Kasumi-1 (cell line): ENCODE measurements at places on chromosomes 2 and 18.

GRCh38 chr2:71826826-71827523, 320.7 kb downstream of the CYP26B1 start:
- no peak for DNase-seq

DNA sequence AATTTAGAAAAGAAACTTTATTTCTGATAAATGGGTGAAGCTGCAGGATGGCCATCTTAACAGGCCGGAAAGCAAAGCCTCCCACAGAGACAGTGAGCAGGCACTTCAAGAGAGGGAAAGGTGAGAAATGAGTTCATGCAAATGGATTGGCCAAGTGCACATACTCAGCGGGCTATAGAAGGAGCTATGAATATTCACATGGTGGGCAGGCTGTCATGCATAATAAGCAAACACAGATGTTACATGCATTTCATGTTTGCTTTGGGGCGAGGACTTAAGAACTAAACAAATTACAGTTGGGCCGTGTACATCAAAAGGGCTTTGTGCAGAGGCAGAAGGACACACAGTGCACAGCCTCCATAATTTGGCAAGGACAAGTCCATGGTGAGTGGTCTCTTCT, 69.8 kb upstream of the MAL start:
- no peak for DNase-seq

DNA sequence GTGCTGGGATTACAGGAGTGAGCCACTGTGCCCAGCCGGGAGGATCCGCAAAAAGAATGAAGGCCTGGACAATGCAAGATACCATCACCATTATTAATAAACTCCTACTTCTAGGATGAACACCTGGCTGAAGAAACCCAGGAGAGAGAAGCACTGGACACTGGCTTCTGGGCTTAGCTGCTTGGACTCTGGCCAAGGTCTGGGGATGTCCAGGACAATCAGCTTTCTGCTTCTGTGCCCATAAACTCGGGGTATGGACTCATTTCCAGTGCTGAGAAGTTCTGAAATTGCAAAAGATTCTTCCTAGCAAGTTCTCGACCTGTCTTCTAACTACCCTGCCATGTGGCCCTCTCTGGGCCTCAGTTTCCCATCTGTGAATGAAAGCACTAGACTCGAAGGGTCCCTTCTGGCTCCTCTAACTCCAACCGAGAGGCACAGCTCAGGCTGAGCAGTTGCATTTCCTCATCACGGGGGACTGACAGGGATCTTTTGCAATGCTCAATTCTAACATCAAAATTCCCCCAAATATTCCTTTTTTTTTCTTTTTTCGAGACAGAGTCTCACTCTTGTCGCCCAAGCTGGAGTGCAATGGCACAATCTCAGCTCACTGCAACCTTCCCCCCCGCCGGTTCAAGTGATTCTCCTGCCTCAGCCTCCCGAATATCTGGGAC, 2.4 kb upstream of the SH2D6 start:
- no peak for DNase-seq

GRCh38 chr18:3649633-3650426, 199.9 kb downstream of the TGIF1 start:
- DNase-seq = no peak

GRCh38 chr18:36547544-36547943, 250.0 kb downstream of the FHOD3 start:
- DNase-seq = no peak

DNA sequence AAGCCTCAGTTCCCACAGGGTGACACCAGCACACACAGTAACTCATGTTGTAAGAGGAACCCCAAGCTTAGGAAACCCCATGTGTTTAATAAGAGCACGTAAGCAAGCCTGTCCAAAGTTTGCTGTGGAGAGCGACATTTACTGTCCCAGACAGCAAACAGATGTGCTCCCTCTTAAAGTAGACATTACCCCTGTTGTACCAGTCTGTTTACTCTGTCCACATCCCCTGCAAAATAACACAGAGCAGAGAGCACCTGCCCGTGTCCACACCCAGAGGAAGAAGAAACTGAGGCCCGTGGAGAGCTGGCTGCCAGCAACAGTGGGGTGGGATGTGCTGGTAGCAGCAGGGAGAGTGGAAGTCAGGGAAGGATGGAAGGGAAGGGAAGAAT, 243.5 kb downstream of the GBX2 start:
- no peak for DNase-seq

DNA sequence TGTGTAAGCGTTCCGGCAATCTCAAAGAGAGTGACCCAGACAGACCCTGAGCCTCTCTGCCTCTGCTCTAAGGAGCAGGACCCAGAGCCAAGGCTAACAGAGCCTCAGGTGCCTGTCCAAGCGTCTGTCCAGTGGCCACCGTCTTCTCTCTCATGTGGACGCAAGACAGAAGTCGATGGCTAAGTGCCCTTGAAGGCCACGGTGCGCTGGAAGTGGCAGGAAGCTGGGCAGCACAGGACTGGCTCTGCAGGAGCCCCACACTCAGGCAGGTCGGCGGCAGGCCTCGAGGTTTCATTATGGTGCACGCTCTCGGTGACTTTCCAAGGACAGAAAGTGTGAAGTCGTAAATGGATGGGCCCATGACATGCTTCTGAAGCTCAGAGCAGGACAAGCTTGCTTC, 49.1 kb downstream of the HDAC4 start:
- DNase-seq = no peak

GRCh38 chr2:98786179-98786578, 55.2 kb upstream of the MGAT4A start:
- no peak for DNase-seq

GRCh38 chr2:120926463-120927264, 191.0 kb downstream of the GLI2 start:
- DNase-seq = no peak

- DNase-seq = no peak
Observed at GRCh38 chr18:68414407-68414806, 300.5 kb downstream of the TMX3 start.

GRCh38 chr2:181036445-181036844, 56.0 kb downstream of the UBE2E3 start:
- DNase-seq = no peak

GRCh38 chr18:54813977-54814565, 14.2 kb upstream of the RAB27B start:
- DNase-seq = no peak

DNA sequence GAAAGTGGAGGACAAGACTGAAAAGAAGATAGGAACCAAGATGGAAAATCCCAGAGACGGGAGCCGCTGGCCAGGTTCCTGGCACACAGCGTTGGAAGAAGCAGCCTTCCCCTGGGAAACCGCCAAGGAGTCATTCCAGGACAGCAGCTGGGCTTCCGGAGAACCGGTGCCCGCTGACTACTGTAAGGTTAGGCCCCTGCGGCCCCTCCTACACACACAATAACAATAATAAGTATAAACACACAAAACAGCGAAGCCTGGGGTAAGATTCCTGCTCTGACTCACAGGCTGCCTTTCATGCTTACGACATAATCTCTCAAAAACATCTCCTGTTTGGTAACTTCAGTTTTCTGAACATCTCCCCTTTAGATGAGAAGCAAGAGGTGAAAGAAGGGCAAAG, 28.1 kb upstream of the MYCN start:
- no peak for DNase-seq

- no peak for DNase-seq
Observed at GRCh38 chr2:132825601-132826000, 155.6 kb upstream of the LYPD1 start.

GRCh38 chr2:70596293-70596692, 42.7 kb upstream of the TGFA start:
- DNase-seq = no peak

DNA sequence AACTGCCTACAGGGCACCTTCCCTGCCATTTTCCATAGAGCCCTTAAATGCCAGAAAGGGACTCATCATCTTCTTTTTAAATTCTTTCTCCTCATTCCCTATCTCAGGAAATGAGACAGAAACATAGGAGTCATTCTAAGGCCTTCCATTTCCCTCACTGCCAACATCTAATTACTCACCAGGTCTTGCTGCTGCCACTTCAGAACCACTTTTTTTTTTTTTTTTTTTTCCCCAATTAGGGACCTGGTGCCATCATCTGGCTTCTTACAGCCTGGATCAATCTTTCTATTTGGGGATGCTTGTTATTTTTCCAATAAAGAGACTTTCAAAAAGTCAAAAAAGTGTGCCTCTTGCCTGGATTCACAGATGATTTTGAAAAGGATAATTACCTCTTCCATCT, 373.4 kb downstream of the LPIN1 start:
- DNase-seq = no peak

DNA sequence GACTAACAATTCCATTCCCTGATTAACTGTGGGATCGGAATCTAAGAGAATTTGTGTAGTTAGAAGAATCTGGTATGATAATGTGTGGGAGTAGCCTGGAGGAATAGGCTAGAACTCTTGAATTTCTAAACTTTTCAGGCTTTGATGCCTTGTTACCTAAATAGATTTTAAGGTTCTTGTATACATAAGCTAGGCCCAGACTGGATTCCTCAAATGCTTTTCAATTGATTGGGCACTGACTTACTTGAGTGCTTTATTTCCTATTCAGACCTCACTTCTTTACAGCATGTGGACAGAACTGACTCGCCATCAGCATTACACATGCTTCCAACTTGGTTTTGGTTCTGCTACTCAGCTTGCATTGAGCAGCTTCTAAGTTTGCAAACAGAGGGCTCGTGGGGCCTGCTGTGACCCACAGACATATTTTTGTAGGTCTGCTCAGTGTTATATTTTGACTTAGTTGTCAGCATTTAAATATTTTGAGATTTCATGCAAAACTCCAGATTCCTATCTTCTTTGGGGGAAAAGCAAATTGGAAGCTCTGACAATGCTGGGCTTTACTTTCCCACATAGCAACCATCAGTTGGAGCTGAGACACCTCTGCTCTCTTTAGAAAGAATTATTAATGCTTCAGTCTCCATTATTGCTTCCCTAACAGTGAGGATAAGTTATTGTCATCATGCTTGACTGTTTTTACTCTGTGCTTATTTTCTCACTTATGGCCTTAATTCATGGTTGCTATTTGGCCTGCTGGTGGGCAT, 5.7 kb downstream of the PARD3B start:
- no peak for DNase-seq

DNA sequence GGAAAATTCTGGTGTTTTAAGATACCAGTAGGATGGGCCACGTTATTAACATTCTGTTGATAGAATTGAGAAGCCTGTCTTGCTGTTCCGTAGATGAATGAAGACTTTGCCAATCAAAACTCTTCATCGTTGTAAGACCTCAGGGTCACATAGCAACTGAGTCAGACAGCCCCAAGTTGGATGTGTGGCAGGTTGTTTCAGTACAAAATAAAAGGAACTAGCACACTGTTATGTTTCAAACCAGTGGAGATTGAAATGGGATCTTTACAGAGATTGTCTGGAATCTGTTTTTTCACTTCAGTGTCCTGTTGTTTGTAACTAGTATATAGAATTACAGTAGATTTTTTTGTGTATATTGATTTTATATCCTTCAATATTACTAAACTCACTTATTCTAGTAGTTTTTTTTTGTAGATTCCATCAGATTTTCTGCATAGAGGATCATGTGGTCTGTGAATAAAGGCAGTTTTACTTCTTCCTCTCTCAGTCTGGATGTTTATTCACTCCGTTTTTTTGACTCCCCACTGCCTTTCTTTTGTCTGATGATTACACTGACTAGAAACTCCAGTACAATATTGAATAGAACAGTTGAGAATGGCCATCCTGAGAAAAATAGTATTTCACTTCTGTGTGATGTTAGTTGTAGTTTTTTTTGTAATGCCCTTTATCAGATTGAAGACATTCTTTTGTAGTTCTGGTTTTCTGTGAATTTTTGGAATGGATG, 22.7 kb downstream of the EPC2 start:
- DNase-seq = no peak
